ENCODE measurements at places on chromosomes 5 and 9. TPM values are rescaled to one million over a fixed set of nuclear protein-coding genes. Genes with fewer than 3 reads are reported as not detected.

The CHSY3 gene
- total RNA-seq = 21.2 TPM

The SIGMAR1 gene
- 25.9 TPM for total RNA-seq

The IL3 gene
- total RNA-seq = not detected

The IFNE gene
- total RNA-seq = not detected

The OR2Y1 gene
- not detected for total RNA-seq

The FOXD4L6 gene
- not detected for total RNA-seq

The PCDHA4 gene
- 9.9 TPM for total RNA-seq

The BARHL1 gene
- 2.4 TPM for total RNA-seq

The RNF183 gene
- total RNA-seq = not detected

The PRLR gene
- 0.21 TPM for total RNA-seq

The ADAMTSL2 gene
- total RNA-seq = 5.9 TPM

The CTSV gene
- total RNA-seq = 20.4 TPM

The FBXL17 gene
- total RNA-seq = 14.9 TPM

The RASGRF2 gene
- total RNA-seq = 2.5 TPM

The PCDHGB4 gene
- 13.2 TPM for total RNA-seq

The SLC9A3 gene
- 1.1 TPM for total RNA-seq

The SPATA31E1 gene
- 0.05 TPM for total RNA-seq

The ELAVL2 gene
- total RNA-seq = 10.3 TPM

The MYMK gene
- not detected for total RNA-seq

The TAF1L gene
- not detected for total RNA-seq

The IFNK gene
- not detected for total RNA-seq

The LAMC3 gene
- total RNA-seq = 30.1 TPM

The SLC26A2 gene
- total RNA-seq = 22.2 TPM

The LHX2 gene
- not detected for total RNA-seq

The MOB3B gene
- 6.4 TPM for total RNA-seq

The ZFAND5 gene
- total RNA-seq = 154 TPM

The TRPM3 gene
- 0.54 TPM for total RNA-seq

The LECT2 gene
- total RNA-seq = not detected

The PCDHGC4 gene
- total RNA-seq = 3.5 TPM

The GPRIN1 gene
- 3.9 TPM for total RNA-seq

The PNPLA7 gene
- total RNA-seq = 3.9 TPM

The IL9 gene
- not detected for total RNA-seq

The PCDHA1 gene
- 0.13 TPM for total RNA-seq

The ORM2 gene
- total RNA-seq = not detected

Measured in endothelial cell (in vitro differentiated cells).